ENCODE measurements at places on chromosomes 2 and 18.

DNA sequence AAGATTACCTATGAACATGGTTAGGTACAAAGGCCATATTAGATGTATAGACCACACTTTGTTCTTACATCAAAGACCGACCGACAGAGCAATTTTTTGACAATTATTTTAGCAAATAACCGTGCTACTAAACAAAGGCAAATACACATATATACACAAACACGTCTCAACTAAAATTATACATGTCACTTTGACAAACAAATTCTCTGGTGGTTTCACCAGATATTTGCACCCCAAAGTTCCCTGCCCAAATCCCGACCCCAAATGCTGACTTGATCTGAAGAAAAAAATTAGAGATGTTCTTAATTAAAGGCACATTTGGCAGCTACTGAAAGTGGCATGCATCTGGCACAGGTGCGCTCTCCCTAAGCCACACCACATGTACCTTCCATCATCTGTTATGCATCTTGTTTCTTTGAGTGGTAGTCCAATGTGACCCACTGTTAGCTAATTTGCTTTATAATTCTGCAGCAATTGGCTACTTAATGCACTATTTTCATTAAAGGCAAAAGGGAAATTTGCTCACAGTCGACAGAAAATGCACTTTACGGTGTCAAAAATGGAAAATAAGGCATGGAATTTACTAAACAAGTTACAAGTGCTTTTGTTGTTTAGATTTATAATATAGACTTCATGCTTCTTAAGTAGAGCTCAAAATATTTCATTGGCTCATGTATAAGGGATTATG is 92.1 kb downstream of the ARHGEF33 start:
- DNase-seq = no peak

DNA sequence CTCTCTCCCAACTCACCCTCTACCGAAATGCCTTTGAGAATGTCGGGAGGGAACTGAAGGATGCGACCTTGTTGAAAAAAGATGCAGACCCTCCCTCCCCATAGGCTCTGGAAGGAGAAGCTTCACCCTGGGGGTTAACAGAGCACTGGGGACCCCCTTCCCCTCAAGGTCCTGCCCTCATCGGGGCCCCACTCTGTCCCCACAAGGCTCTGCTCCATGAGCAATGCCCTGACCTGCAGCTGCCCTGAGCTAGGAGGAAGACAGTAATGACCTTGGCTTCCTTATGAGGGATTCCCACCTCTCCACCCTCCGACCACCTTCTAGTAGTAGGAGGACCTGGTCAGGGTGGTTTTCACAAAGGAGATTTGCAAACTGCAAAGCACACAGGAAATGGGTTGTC is 44.4 kb upstream of the HPCAL1 start:
- no peak for DNase-seq

DNA sequence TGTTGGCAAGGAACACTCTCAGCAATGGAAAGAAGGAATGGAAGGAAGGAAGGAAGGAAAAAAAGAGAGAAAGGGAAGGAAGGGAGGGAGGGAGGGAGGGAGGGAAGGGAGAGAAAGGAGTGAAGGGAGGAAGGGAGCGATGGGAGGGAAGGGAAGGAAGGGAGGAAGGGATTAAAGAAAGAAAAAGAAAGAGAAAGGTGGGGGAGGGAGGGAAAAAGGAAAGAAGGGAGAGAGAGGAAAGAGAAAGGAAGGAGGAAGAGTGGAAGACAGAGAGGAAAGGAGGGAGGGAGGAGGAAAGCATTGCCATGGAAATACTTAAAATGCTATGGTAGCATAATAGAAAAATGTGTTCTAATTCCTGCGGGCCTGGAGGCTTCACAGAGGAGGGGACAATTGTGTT is 22.4 kb downstream of the TTR start:
- no peak for DNase-seq

- DNase-seq = no peak
Observed at GRCh38 chr2:3618367-3618766, 23.5 kb downstream of the COLEC11 start.

GRCh38 chr2:134671513-134671912 is 47.3 kb downstream of the TMEM163 start:
- no peak for DNase-seq

DNA sequence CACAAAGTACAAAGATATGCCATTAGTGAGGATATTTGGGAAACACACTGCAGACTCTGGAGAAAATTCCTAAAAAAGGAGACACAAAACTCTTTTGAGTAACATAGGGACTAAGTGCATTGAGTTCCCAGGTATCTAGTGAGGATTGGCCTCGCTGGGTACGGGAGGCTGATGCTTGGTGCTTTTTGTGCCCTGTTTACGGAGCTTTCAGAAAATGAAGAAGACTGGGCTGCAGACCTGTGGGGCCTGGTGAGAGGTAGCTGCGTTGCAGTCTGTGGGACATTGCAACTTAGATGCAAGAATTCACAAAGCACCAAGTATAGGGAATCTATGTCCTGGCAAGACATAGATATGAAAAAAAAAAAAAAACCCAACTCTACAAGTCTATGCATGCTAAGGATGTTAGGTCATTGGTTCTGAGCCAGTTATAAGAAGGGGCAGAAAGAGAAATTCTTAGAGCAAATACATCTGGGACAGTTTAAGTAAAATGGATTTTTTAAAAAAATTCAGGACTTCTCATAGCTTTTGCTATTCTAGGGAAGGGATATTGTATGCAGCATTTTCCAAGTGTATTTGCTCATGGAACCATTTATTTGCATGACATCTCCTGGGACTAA is 156.0 kb downstream of the SLC4A3 start:
- DNase-seq = no peak

DNA sequence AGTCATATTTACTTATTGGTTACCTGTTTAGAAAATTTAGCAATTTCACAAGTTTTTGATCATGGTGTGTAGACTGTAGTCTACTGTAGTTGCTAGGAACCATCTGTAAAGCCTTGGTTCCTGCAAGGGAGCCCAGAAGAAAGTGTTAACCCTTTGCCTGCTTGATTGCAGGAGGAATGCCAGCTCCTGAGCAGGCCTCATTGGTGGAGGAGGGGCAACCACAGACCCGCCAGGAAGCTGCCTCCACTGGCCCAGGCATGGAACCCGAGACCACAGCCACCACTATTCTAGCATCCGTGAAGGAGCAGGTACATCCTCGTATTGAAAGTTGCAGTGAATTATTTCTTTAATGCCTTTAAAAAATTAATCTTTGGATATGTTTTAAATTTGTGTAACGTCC is 76.3 kb downstream of the PKP4 start:
- DNase-seq = no peak

- DNase-seq = no peak
Observed at GRCh38 chr18:56085551-56085950, 497.6 kb upstream of the TCF4 start.

GRCh38 chr2:160533482-160533881 is 39.9 kb upstream of the RBMS1 start:
- no peak for DNase-seq

DNA sequence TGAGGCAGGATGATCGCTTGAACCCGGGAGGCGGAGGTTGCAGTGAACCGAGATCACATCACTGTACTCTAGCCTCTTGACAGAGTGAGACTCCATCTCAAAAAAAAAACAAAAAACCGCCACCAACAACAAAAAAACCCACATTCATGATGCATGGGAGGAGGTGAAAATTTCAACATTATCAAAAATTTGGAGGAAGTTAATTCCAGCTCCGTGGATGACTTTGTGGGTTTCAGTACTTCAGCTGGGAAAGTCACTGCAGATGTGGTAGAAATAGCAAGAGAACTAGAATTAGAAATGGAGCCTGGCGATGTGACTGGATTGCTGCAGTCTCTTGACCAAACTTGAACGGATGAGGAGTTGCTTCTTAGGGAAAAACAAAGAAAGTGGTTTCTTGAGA is 74.3 kb downstream of the PRKCE start:
- DNase-seq = no peak

- DNase-seq = no peak
Observed at GRCh38 chr2:188569431-188570165, 277.9 kb downstream of the GULP1 start.

DNA sequence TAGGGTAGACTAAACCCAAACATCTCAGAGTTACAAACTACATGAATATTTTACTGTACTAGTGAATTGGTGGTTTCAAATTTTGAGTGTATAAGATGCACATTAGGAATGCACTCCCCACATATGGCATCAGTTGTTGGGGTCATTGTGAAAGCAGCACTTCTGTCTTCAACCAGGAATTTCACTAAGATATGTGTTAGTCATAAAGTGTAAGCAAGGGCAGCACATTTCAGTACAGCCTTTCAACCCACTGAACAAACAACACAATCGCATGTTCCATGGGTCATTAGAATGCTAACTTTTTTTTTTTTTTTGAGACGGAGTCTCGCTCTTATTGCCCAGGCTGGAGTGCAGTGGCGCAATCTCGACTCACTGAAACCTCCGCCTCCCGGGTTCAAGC is 164.1 kb upstream of the MAP2 start:
- no peak for DNase-seq

- DNase-seq = no peak
Observed at GRCh38 chr2:126902152-126902835, 3.6 kb downstream of the TEX51 start.

- DNase-seq = no peak
Observed at GRCh38 chr2:109045505-109045904, 56.5 kb upstream of the EDAR start.

GRCh38 chr2:13193075-13193474 is 476.3 kb downstream of the TRIB2 start:
- DNase-seq = peak; percentile 1

DNA sequence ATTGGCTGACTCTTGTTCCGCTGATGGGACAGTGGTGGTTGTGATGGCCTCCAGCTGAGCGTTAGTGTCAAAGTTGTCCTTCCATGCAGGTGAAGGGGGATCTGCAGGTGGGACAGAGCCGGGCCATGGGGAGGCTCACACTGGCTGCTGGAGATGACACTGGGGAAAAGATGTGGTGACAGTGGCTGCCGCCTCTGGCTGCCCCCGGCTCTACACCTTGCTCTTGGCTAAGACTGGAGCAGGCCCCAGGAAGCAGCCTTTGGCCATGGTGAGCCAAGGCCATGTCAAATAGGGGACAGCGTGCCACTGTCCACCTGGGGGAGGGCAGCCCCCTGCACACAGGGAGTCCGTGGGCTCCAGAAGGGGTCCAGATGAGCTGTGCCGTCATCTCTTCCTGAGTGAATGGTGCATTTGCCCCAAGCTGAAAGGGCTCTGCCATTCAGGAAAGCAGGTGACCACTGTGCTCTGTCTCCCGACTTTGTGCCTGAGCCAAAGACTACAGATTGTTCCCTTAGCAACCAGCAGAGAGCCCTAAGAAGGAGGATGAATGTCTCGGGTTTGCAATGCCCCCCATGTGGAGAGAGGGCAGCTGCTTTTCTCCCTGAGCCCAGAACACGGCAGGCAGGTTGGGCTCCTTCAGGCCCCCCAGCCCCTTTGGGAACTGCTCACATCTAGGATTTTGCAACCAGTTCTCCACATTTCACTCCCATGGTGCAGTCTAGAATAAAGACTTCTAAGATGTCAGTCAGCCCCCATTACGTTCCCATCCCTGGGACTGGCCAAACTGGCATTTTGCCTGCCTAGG is 79.1 kb upstream of the BCL2L11 start:
- no peak for DNase-seq

DNA sequence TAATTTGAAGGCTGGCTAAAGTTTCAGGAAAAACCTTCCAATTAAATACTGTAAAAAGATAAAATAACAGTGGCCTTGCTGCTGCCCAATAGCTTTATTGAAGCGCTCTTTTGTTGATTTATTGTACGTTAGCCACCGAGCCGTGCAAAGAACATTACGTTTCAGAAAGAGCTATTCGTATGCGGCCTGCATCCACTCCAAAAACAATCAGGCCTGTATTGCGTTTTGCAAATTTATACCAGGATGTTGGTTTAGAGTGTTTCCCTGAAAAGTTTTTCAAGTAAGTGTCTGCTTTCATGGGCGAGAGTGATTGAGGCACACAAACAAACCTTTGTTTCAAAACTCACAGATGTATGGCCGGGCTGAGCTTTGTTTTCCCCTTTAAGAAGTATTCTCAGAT is 257.2 kb upstream of the SALL3 start:
- DNase-seq = no peak

GRCh38 chr18:48274301-48274700 is 134.9 kb downstream of the ZBTB7C start:
- no peak for DNase-seq

GRCh38 chr2:31956312-31956711 is 54.5 kb downstream of the MEMO1 start:
- DNase-seq = no peak

DNA sequence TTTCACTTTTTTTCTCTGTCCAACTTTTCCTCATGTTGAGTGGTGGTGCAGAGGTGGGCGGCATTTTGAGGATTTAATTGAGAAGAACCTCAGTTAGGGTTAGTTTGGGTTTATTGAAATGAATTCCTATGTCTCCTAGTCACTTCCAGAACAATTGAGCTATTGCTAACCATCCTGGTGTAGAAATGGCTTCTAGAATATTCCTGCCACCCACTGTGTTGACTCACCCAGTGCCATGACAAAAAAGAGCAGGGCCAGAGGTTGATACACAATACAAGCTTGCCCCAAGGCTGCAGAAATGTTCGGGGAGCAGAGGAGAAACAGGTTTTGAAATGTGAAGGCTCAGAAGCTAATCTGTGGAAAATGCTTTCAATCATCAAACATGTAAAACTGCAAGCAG is 167.1 kb upstream of the TRIB2 start:
- DNase-seq = no peak

DNA sequence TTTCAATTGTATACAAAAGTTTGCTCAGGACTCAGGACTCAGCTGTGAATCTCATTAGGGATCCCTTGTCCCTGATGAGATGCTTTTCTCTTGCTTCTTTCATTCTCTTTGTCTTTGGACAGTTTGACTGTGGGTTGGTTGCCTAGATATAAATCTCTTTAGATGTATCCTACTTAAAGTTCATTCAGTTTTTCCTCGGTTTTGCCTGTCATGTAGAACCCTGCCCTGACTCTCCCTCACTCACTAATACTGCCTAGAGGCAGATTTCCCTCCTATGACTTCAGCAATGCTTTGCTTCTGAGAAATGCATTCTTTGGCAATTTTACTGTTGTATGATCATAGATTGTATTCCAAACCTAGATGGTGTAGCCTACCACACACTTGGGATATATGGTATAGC is 421.4 kb upstream of the TCF4 start:
- DNase-seq = no peak

GRCh38 chr2:20404950-20405349 is 41.9 kb upstream of the RHOB start:
- DNase-seq = no peak

GRCh38 chr2:52659546-52659945 is 1108.1 kb upstream of the CHAC2 start:
- DNase-seq = no peak
